ENCODE measurements at places on chromosomes 6 and 20.
A peak's percentile ranks its signal among the peaks of the same experiment; 100 is the strongest.

GRCh38 chr6:158972241-158973233, 27.5 kb downstream of the RSPH3 start:
- no peak for DNase-seq

GRCh38 chr6:169707772-169708171, 5.8 kb downstream of the C6orf120 start:
- no peak for DNase-seq

- no peak for DNase-seq
Measured at GRCh38 chr6:36624461-36625157, 30.4 kb downstream of the SRSF3 start.

DNA sequence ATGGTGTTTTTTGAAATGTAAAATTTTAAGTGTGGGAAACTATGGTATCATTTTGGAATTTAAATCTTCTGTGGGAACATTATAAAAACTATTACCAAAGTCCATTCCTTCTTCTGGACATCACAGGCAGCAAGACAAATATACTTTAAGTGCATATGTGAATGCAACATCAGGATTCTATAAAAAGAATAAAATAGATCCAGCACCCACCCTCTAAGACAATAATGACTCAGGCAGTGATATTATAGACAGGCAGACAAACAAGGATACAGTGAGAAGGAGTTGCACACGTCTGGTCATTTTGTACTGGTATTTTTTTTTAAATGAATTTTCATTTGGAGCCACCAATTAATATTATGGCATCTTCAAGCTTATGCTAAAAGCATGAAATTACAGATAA, 21.1 kb upstream of the NEDD9 start:
- no peak for DNase-seq

GRCh38 chr20:34824806-34825529, 483 bp downstream of the NCOA6 start:
- DNase-seq: peak; percentile 69

- DNase-seq: no peak
Measured at GRCh38 chr6:46254946-46255345, 84.2 kb upstream of the ENPP5 start.

- DNase-seq: no peak
Measured at GRCh38 chr20:4606051-4606450, 115.7 kb upstream of the PRND start.

GRCh38 chr6:142902636-142903053, 42.3 kb downstream of the HIVEP2 start:
- peak; percentile 85 for DNase-seq

DNA sequence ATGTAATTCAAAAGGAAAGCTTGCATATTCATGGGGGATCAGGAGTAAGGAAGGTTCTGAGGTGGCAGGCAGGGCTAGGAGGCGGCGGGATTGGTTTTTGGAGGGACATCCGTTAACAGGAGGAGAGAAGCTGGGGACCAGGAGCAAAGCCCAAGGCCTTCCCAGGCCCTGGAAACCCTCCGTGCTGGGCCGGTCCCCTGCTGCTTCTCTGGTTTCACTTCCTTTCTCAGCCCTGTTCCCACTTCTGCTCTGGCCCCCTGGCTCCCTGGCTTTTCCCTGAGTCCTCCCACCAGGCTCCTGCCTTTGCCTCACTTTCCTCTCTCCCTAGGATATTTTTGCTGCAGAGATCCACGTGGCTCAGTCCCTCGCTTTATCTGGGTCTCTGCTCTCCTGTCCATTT, 26.4 kb upstream of the SALL4 start:
- DNase-seq: no peak

Data from aorta (tissue), 5 donors.